ENCODE measurements at places on chromosomes 1 and 21. TPM values are rescaled to one million over a fixed set of nuclear protein-coding genes. Genes with fewer than 3 reads are reported as not detected.

- no peak for DNase-seq
- no peak overlapping the region for H3K27ac ChIP-seq
- H3K27me3 ChIP-seq: no peaks in the 10 kb centered on the region
- H3K4me1 ChIP-seq: peaks cover 35% of the 10 kb centered on the region
- H3K36me3 ChIP-seq: no peaks in the 10 kb centered on the region
Measured at GRCh38 chr1:183027031-183027430, 3.8 kb downstream of the LAMC1 start.

DNA sequence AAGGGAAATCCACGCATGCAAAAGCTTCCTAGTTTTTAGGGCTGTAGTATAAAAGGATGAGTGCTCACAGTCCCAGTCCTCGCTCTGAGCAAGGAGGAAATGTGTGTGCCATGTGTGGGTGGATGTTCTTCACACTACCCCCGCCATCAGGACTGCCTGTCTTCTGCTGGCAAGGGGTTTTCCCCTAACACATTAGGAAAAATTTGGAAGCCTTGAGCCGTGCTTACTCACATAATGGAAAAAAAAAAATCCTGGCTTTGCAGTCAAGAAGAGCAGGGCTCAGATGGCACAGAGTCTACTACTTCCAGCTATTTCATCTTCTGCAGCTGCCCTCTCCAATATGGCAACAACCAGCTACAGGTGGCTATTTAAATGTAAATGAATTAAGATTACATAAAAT, 363.1 kb downstream of the PLPP3 start:
- no peaks in the 10 kb centered on the region for H3K27me3 ChIP-seq
- H3K4me1 ChIP-seq: peaks cover 8% of the 10 kb centered on the region

- no peaks in the 10 kb centered on the region for H3K36me3 ChIP-seq
- H3K4me3 ChIP-seq: no peak overlapping the region
- peaks cover 7% of the 10 kb centered on the region for H3K4me1 ChIP-seq
- no peak for DNase-seq
- no peak overlapping the region for H3K27ac ChIP-seq
- no peaks in the 10 kb centered on the region for H3K27me3 ChIP-seq
Measured at GRCh38 chr1:158199849-158200248, 19.2 kb downstream of the CD1D start.

DNA sequence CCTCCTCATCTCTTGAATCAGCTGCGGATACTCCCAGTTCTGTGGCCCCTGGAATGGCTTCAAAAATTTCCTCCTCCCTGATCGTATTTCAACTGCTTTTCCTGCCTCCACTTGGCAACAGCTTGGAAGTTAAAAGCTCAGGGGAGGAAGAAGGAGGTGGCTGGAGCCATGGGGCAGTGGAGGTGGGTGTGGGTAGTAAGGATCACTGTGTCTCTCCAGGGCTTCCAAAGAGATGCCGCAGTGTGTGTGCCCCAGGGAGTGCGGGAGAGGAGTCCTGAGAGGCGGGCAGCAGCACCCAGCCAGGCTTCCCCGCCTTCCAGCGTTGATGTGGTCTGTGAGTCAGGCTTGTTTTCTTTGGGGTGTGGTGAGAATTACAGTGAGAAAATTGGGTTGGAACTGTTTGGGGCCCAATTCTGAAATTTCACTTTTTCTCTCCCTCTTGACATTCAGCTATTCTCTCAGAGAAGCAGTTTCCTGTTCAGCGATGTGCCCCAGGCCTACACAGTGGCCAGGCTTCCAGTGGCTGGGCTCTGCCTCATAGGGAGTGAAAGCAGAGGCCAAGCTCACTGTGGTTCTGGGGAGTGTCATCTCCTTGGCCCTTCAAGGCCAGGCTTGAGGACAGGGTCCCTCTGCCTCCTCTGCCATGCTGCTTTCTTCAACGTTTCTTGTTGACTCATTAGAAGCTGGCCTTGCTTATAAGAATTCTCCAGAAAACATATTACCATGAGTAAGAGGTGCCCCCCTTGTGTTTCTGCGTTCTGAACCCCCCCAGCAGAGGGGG, 69.0 kb downstream of the PGM1 start:
- H3K4me1 ChIP-seq: peaks cover 6% of the 10 kb centered on the region
- no peak for DNase-seq
- no peaks in the 10 kb centered on the region for H3K36me3 ChIP-seq
- H3K27ac ChIP-seq: no peak overlapping the region
- no peaks in the 10 kb centered on the region for H3K27me3 ChIP-seq

GRCh38 chr1:154264454-154264853, 8.0 kb upstream of the HAX1 start:
- H3K36me3 ChIP-seq: peaks cover 63% of the 10 kb centered on the region
- H3K27ac ChIP-seq: no peak overlapping the region
- H3K27me3 ChIP-seq: no peaks in the 10 kb centered on the region
- no peak for DNase-seq

GRCh38 chr1:52288286-52288685, 77.7 kb downstream of the CC2D1B start:
- H3K4me1 ChIP-seq: no peaks in the 10 kb centered on the region
- H3K27me3 ChIP-seq: no peaks in the 10 kb centered on the region
- H3K36me3 ChIP-seq: peaks cover 4% of the 10 kb centered on the region
- no peak overlapping the region for H3K27ac ChIP-seq
- DNase-seq: no peak

The NBPF6 gene
- total RNA-seq: not detected

The ITLN2 gene
- total RNA-seq: not detected

The RNU1-1 gene
- under 0.01 TPM for total RNA-seq

All from thoracic aorta (tissue), 2 donors.